Hair follicle dermal papilla cell (primary cell): ENCODE measurements at places on chromosomes 13 and 19. TPM values are rescaled to one million over a fixed set of nuclear protein-coding genes. Genes with fewer than 3 reads are reported as not detected.

TMEM143 gene
- 4.7 and 9.6 TPM in 2 replicates for total RNA-seq

PSG6 gene
- not detected in 2 replicates for total RNA-seq

LHB gene
- total RNA-seq: 0.49 and 0.61 TPM in 2 replicates

CNOT3 gene
- 15.1 and 16.5 TPM in 2 replicates for total RNA-seq

MUC16 gene
- not detected in 2 replicates for total RNA-seq
